Spleen (tissue), 13 donors: ENCODE measurements at places on chromosomes 5 and 9. TPM values are rescaled to one million over a fixed set of nuclear protein-coding genes. Genes with fewer than 3 reads are reported as not detected.

- no peak for DNase-seq
- H3K27ac ChIP-seq, result no peak overlapping the region
- no peak overlapping the region for H3K4me3 ChIP-seq
- H3K27me3 ChIP-seq, result no peaks in the 10 kb centered on the region
- no peaks in the 10 kb centered on the region for H3K4me1 ChIP-seq
- no peaks in the 10 kb centered on the region for H3K36me3 ChIP-seq
Observed at GRCh38 chr9:88197781-88198340, 59.6 kb upstream of the SPATA31C2 start.

DNA sequence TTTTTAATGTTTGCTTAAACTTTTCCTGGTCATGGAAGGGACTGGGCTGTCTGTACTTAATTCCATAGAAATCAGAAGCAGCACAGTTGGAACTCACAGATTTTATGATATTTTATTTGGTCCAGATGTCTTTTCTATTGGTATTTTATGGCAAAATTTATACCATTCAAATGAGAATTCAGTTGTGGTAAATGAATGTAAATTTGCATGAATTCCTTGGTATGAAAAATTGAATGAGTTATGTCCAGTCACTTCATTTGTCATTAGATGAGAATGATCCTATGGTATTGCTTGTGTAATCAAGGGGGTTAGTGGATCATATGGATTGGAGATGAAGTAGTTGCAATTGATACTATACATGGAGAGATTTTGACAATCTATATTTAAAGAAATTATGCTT is 188.0 kb downstream of the KDM4C start:
- H3K4me3 ChIP-seq, result no peak overlapping the region
- no peak for DNase-seq
- no peaks in the 10 kb centered on the region for H3K27me3 ChIP-seq
- no peaks in the 10 kb centered on the region for H3K36me3 ChIP-seq
- H3K4me1 ChIP-seq, result peaks cover 7% of the 10 kb centered on the region
- H3K27ac ChIP-seq, result no peak overlapping the region

DNA sequence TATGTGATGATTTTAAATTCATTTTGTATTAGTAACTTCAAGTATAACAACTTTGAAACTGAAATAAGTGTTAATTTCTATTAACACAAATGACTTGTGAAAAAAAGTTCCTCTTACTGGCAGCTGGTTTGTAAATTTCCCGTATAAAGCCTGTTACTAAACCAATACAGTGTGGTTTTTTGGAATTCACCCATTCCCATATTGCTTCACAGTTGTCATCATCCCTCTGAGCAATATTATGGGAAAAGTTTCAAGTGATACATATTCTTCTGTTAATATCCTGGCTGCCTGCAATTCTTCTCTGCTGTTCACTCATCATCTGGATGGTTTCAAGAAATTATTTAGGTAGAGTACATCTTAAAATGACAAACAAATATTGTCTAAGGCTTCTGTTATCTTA is 1185.1 kb upstream of the C9orf72 start:
- no peak overlapping the region for H3K27ac ChIP-seq
- H3K4me1 ChIP-seq, result no peaks in the 10 kb centered on the region
- H3K4me3 ChIP-seq, result no peak overlapping the region
- no peak for DNase-seq

Gene LRRC8A
- total RNA-seq, result 59.0 TPM

Gene RICTOR
- 60.7 TPM for total RNA-seq

GRCh38 chr5:81854915-81855314 is 104.0 kb upstream of the SSBP2 start:
- H3K27ac ChIP-seq, result no peak overlapping the region
- H3K4me3 ChIP-seq, result no peak overlapping the region
- DNase-seq, result no peak
- H3K4me1 ChIP-seq, result peaks cover 40% of the 10 kb centered on the region

DNA sequence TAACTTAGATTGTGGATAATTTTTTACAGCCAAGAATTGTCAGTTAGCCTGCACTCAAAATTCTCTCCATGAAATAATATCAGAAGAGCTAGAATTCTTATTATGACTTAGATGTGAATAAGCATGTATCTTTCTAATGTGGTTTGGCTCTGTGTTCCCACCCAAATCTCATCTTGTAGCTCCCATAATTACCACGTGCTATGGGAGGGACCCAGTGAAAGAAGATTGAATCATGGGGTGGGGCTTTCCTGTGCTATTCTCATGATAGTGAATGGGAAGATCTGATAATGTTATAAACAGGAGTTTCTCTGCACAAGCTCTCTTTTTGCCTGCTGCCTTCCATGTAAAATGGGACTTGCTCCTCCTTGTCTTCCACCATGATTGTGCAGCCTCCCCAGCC is 176.8 kb downstream of the MAT2B start:
- H3K27ac ChIP-seq, result no peak overlapping the region
- no peaks in the 10 kb centered on the region for H3K4me1 ChIP-seq
- H3K36me3 ChIP-seq, result no peaks in the 10 kb centered on the region
- H3K27me3 ChIP-seq, result no peaks in the 10 kb centered on the region
- DNase-seq, result no peak

- no peaks in the 10 kb centered on the region for H3K36me3 ChIP-seq
- H3K27ac ChIP-seq, result no peak overlapping the region
- H3K27me3 ChIP-seq, result no peaks in the 10 kb centered on the region
Observed at GRCh38 chr9:123763910-123764588, 165.9 kb downstream of the DENND1A start.

Gene GHR
- 5.7 TPM for total RNA-seq

DNA sequence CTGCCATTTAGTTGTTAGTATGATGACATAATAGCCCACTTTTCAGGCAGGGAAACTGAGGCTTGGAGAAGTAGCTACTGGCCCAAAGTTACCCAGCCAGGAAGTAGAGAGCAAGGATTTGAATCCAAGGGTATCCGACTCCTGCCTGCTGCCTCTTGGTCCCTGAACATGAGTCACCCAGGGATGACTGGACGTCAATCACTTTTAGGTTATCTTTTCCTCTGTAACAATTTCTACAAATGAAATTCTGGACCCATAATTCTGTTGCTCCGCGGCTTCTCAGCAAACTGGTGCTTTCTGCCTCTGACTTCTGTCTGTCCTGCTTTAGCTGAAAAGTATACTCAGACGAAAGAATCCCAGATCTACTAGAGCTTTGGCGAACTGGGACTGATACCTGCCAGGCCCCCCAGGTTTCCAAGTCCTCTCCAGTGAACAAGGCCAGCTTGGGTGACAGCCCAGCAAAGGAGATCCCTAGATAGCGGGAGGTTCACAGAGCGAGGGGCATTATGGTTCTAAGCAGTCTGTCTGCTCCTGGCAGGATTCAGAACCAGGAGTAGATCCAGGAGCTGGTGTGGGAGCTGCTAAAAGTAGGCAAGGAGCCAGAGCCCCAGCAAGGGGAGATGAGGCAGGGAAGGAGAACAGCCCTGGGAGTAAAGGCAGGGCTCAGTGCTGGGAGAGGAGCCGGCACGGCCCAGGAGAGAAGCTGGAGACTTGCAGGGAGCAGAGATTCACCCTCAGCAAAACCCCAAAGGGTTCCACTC is 20.6 kb downstream of the OLFML2A start:
- H3K27me3 ChIP-seq, result no peaks in the 10 kb centered on the region
- H3K4me1 ChIP-seq, result peaks cover 86% of the 10 kb centered on the region
- H3K36me3 ChIP-seq, result no peaks in the 10 kb centered on the region

Gene FST
- total RNA-seq, result 0.40 TPM

Gene PCA3
- total RNA-seq, result not detected

DNA sequence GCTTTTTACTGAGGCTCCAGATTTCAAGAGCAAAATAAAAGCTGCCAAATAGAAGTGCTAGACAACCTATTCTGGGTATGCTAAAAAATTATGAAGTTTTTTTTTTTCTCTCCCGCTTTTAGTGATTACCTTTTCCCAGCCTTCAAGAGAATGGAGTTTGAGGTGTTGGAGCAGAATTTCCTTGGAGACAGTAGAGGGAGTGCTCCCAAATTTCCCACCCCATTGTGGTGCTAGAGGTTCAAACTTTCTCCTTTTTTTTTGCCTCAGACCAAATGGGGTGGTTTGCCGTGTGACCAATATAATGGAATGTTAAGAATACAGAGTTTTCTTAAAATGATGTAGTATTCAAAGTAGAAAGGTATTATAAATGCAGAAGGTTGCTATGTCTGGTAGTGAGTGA is 244.2 kb upstream of the RIOK2 start:
- H3K27me3 ChIP-seq, result no peaks in the 10 kb centered on the region
- H3K36me3 ChIP-seq, result no peaks in the 10 kb centered on the region
- no peaks in the 10 kb centered on the region for H3K4me1 ChIP-seq
- no peak overlapping the region for H3K4me3 ChIP-seq
- no peak overlapping the region for H3K27ac ChIP-seq
- DNase-seq, result no peak

- H3K36me3 ChIP-seq, result no peaks in the 10 kb centered on the region
- peak; percentile 88 for DNase-seq
- no peak overlapping the region for H3K4me3 ChIP-seq
- peak overlapping the region; percentile 81 for H3K27ac ChIP-seq
- H3K27me3 ChIP-seq, result no peaks in the 10 kb centered on the region
- H3K4me1 ChIP-seq, result peaks cover 55% of the 10 kb centered on the region
Observed at GRCh38 chr9:92770360-92770995, 5.8 kb upstream of the BICD2 start.

- peaks cover 70% of the 10 kb centered on the region for H3K4me1 ChIP-seq
- no peaks in the 10 kb centered on the region for H3K27me3 ChIP-seq
- DNase-seq, result no peak
- no peak overlapping the region for H3K4me3 ChIP-seq
- no peak overlapping the region for H3K27ac ChIP-seq
Observed at GRCh38 chr9:130010151-130010988, 32.6 kb downstream of the FNBP1 start.

Gene LRRC19
- total RNA-seq, result not detected

Gene NME5
- not detected for total RNA-seq

- H3K27me3 ChIP-seq, result no peaks in the 10 kb centered on the region
- DNase-seq, result no peak
- H3K36me3 ChIP-seq, result no peaks in the 10 kb centered on the region
- no peak overlapping the region for H3K27ac ChIP-seq
Observed at GRCh38 chr9:18721267-18721994, 247.5 kb downstream of the ADAMTSL1 start.

GRCh38 chr9:5518937-5519319 is 8.6 kb downstream of the PDCD1LG2 start:
- no peak for DNase-seq
- no peak overlapping the region for H3K27ac ChIP-seq
- H3K27me3 ChIP-seq, result no peaks in the 10 kb centered on the region
- peaks cover 23% of the 10 kb centered on the region for H3K4me1 ChIP-seq
- H3K36me3 ChIP-seq, result no peaks in the 10 kb centered on the region

DNA sequence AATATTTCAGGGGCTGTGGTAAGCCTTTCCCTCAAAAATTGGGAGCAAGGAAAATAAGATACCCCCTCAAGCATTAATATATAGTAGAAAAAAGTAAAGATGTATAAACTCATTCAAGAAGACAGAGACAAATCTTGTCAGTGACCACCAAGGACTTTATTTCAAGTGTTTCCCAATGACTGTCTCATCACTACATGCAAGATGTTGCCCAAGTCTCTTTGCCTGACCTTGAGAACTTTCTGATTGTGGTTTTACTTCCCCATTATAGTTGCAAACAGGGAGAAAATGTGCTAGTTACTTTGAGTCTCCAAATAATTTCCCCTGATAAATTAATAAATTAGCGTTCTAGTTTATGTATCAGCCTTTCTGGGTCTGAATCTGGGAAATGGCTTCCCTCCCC is 4.0 kb upstream of the SLC46A2 start:
- peak overlapping the region; percentile 1 for H3K4me3 ChIP-seq
- no peaks in the 10 kb centered on the region for H3K36me3 ChIP-seq
- no peak for DNase-seq
- H3K27ac ChIP-seq, result peak overlapping the region; percentile 75
- peaks cover 35% of the 10 kb centered on the region for H3K4me1 ChIP-seq
- H3K27me3 ChIP-seq, result peaks cover 14% of the 10 kb centered on the region

GRCh38 chr5:76548525-76549229 is 74.5 kb downstream of the F2RL2 start:
- H3K27ac ChIP-seq, result peak overlapping the region; percentile 82
- peaks cover 40% of the 10 kb centered on the region for H3K4me1 ChIP-seq
- DNase-seq, result no peak

DNA sequence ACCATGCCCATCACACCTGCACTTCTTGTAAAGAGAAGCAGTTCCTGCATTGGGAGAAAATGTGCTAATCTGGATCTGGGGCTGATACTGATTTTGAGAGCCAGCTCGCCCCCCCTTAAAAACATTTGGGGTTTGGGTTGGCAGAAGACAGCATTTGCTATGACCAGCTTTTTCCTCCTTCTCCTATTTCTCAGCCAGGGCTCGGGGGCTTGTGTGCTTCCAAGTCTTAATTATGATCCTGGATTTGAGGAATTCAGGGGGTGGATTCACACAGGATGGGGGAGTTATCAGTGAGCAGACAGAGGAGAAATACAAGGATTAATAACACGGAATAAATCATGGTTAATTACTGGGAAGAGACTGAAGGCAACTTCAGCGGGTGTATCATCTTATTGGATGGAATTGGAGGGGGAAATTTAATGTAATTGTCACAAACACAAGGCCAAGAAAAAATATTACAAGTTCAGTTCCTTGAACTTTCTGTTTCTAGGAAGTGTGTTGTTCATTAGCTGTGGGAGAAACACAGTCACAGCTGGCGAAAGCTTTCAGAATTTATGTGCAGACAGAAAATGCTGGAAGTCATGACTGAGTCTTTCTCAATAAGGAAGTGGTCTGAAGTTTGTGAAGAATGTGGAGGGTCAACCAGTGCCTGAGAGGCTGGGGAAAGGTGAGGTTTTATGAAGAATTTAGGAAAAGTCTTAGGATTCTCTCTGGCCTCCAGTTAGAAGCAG is 15.3 kb downstream of the C9orf152 start:
- H3K27ac ChIP-seq, result peak overlapping the region; percentile 22
- H3K36me3 ChIP-seq, result no peaks in the 10 kb centered on the region
- H3K27me3 ChIP-seq, result no peaks in the 10 kb centered on the region
- H3K4me3 ChIP-seq, result no peak overlapping the region

Gene FOXD4L5
- 0.17 TPM for total RNA-seq

DNA sequence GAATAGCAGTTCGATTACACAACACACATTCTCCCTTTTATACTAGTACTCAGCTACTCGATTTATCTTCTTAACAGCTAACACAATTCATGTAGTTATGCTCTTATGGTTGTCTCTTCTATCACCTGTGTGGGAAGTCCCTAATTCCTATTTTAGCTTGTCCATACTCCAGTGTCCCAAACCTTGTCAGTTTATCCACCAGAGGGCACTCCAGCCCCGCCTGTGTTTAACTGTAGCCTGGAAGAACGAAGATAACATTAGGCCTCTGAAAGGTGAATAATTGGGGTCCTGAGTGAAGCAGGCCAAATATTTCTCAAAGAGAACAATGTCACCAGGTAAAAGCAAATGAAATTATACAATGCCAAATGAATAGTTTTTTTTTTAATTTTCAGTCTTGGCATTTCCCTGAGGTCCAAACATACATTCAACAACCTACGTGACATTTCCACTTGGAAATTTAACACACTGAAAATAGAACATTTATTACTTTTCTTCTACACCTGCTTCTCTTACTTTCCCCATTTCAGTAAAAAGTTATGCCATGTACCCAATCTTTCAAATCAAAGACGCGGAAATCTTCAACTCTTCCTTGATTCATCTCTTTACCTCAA is 560.7 kb downstream of the HTR1A start:
- H3K27me3 ChIP-seq, result no peaks in the 10 kb centered on the region
- no peaks in the 10 kb centered on the region for H3K36me3 ChIP-seq
- H3K4me3 ChIP-seq, result no peak overlapping the region
- no peak for DNase-seq
- H3K27ac ChIP-seq, result no peak overlapping the region
